ENCODE measurements at places on chromosomes 1 and 21. TPM values are rescaled to one million over a fixed set of nuclear protein-coding genes. Genes with fewer than 3 reads are reported as not detected.

Gene EPHA8
- 1.7 TPM for polyA plus RNA-seq

Gene RIMS3
- polyA plus RNA-seq: 0.84 TPM

Gene RNU1-3
- polyA plus RNA-seq: not detected

Gene CLCA4
- polyA plus RNA-seq: 0.24 TPM

Gene GFI1
- 0.40 TPM for polyA plus RNA-seq

GRCh38 chr1:99685516-99686180 is 39.7 kb downstream of the PALMD start:
- peak; percentile 96 for DNase-seq

- no peak for DNase-seq
Measured at GRCh38 chr1:231106347-231106746, 55.5 kb upstream of the TRIM67 start.

- peak; percentile 76 for DNase-seq
Measured at GRCh38 chr1:223700942-223701637, 11.2 kb upstream of the CAPN2 start.

- DNase-seq: no peak
Measured at GRCh38 chr21:41674402-41674801, 92.5 kb downstream of the RIPK4 start.

DNA sequence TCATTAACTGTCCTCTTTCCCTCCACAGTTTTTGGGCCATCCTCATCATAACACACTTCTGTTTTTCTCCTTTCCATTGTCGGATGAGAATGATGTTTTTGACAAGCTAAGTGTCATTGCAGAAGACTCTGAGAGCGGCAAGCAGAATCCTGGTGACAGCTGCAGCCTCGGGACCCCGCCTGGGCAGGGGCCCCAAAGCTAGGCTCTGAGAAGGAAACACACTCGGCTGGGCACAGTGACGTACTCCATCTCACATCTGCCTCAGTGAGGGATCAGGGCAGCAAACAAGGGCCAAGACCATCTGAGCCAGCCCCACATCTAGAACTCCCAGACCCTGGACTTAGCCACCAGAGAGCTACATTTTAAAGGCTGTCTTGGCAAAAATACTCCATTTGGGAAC is 28.6 kb upstream of the IFNAR1 start:
- no peak for DNase-seq

DNA sequence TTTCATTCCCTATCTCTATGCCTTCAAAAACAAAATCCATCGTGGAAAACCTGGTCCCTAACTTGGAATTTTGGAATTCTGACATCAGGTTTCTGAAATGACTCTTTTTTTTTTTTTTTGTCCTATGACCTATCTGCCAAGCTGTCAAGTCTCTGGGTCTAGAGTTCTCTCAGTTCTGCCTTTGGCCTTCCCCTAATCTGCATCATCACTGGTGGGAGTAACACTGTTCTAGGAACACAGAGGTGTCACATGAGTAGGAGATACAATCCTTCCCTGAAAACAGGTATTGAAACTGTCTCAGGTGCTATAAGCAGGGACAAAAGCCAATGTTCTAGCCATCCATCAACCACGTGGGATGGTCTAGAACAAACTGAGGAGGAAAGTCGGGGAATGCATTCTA is 142.0 kb upstream of the ATP1B1 start:
- no peak for DNase-seq

- DNase-seq: no peak
Measured at GRCh38 chr1:111955755-111956154, 33.7 kb downstream of the KCND3 start.

DNA sequence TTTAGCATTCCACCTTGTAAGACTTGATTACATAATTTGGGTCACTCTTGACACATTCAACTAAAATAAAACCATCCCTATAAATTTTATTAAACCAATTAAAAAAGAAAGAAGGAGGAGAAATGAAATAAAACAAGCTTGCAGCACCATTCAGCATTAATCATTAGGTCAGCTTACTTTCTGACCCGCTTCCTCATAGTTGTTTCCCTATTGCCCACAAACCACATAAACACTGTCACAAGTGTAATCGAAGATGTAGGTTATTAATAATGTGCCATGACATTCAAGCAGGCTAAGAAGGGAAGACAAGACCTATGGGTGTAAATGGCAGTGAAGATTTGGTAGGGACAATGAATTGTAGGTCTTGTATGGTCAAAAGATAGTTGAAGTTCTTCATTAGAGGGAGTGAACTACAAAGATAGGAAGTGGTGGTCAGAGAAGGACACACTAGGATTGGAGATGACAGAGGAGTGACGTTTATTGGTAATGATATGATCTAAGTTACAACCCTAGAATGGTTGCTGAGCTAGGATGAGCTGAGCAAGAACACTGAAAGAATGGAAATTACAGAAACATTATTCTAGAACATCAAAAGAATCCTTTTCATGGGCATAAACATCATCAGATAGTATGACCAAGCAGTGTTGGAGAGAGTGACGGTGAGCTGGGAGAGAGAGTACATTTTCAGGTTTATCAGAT is 231.5 kb downstream of the KCNT2 start:
- DNase-seq: no peak

DNA sequence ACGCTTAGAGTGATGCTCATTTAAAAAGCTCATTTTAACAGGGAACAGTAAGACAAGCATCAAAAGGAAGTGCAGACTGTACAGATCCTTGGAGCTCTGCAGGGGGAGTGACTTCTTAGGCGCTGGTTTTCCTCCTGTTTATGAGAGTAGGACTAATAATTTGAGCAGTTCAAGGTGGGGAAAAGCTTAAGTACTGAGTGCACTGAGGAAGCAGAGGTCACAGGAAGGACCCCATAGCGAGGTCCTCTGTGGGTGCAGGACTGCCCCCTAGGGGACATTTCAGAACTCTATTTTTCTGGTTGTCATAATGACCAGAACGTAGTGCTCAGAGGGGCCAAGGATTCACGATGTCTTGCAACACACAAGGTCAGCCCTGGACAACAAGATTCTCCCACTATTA is 112.1 kb downstream of the HLCS start:
- DNase-seq: no peak

GRCh38 chr1:112618721-112619517 is at the start of gene ST7L:
ST7L (minus strand) TSS chr1:112619141; CDS start chr1:112619113, 28 bp downstream.
- peak; percentile 76 for DNase-seq

- DNase-seq: no peak
Measured at GRCh38 chr1:172399756-172400721, 20.4 kb upstream of the C1orf105 start.

- no peak for DNase-seq
Measured at GRCh38 chr1:31672986-31673385, 28.3 kb upstream of the PEF1 start.

- no peak for DNase-seq
Measured at GRCh38 chr1:83691953-83692500, 306.9 kb downstream of the TTLL7 start.

GRCh38 chr1:118486199-118486598 is 301.2 kb upstream of the SPAG17 start:
- no peak for DNase-seq

GRCh38 chr1:61740751-61741700 is 1.3 kb upstream of the PATJ start:
- DNase-seq: no peak

GRCh38 chr1:212615201-212615470 is 6.6 kb downstream of the ATF3 start:
- DNase-seq: no peak

- no peak for DNase-seq
Measured at GRCh38 chr1:174123843-174124242, 35.5 kb upstream of the RABGAP1L start.

DNA sequence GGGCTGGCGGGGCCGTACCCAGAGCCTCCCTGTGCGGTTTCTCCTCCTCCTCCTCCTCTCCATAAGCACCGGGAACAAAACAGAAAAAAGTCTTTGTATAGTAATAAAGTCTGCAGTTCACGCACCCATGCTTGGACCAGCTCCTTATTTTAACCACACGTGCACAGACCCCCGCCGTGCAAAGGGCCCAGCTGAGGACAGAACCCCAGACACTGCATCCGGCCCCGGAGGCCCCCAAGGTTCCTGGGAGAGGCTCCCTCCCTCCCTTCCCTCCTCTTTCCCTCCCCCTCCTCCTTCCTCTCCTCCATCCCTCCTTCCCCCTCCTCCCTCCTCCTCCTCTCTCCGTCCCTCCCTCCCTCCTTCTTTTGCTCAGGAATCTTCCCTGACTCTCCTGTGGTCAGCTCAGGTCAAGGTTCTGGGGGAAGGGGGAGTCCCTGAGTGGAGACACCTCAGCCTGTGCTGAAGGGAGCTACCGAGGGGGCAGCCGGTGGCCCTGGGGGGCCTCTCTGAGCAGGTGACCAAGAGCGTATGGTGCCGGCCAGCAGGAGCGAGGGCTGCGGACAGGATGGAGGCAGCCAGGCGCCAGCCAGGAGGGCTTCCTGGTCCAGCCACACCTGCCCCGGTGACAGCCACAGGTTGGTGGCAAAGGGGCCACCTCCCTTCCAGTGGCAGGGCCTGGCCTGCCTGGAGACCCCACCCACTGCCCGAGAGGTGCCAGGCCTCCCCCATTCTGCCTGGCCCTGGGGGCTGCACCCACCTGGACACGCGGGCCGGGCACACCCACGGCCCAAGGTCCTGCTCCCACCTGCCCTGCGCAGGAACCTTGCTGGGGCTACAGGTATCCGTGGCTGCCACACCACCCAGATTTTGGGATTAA is 3.2 kb upstream of the TTLL10 start:
- DNase-seq: no peak
